Naive thymus-derived CD8-positive, alpha-beta T cell (primary cell): ENCODE measurements at places on chromosomes 2 and 18. TPM values are rescaled to one million over a fixed set of nuclear protein-coding genes. Genes with fewer than 3 reads are reported as not detected.
A peak's percentile ranks its signal among the peaks of the same experiment; 100 is the strongest.

GRCh38 chr18:32324181-32324580 is 134.3 kb downstream of the MEP1B start:
- H3K27ac ChIP-seq: no peak overlapping the region
- H3K4me3 ChIP-seq: no peak overlapping the region
- H3K27me3 ChIP-seq: peaks cover 33% of the 10 kb centered on the region
- H3K36me3 ChIP-seq: no peaks in the 10 kb centered on the region
- DNase-seq: no peak

GRCh38 chr18:8658858-8659485 is 46.4 kb upstream of the MTCL1 start:
- H3K36me3 ChIP-seq: no peaks in the 10 kb centered on the region
- H3K27ac ChIP-seq: no peak overlapping the region
- H3K27me3 ChIP-seq: peaks cover 3% of the 10 kb centered on the region

Gene CYRIA
- 1.6 TPM for total RNA-seq

Gene SPP2
- not detected for total RNA-seq

Gene ST8SIA3
- not detected for total RNA-seq

- no peak overlapping the region for H3K4me3 ChIP-seq
- H3K36me3 ChIP-seq: no peaks in the 10 kb centered on the region
- H3K27ac ChIP-seq: no peak overlapping the region
- DNase-seq: no peak
- peaks cover 99% of the 10 kb centered on the region for H3K27me3 ChIP-seq
Measured at GRCh38 chr2:104848526-104848925, 5.4 kb upstream of the POU3F3 start.

Gene SYT4
- not detected for total RNA-seq

DNA sequence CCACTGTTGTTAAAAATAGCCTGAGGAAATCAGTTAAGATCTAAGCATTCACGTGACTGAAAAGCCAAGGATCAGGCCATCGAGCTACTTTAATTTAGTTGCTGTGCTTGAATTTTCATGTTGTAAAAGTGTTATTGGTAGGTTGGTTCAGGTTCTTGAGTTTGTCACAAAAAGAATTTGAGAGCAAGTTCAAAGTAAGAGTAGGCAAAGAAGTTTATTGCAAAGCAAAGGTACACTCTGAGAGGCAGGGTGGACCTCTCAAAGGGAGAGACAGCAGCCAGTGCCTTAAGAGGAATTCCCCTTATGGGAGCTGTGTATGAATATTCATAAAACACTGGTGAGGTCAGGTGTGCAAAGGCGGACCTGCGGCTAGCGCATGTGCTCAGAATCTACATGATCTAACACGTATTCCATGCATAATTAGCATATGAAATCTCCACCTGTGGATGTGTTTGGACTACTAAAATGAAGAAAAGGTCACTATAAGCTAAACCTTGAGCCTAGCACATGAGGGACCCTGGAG is 236.5 kb downstream of the NDUFA10 start:
- no peak overlapping the region for H3K27ac ChIP-seq
- peaks cover 15% of the 10 kb centered on the region for H3K36me3 ChIP-seq
- no peak for DNase-seq
- no peaks in the 10 kb centered on the region for H3K27me3 ChIP-seq

GRCh38 chr2:56580242-56580641 is 396.5 kb downstream of the CCDC85A start:
- H3K4me3 ChIP-seq: no peak overlapping the region
- no peaks in the 10 kb centered on the region for H3K4me1 ChIP-seq
- H3K27me3 ChIP-seq: no peaks in the 10 kb centered on the region

DNA sequence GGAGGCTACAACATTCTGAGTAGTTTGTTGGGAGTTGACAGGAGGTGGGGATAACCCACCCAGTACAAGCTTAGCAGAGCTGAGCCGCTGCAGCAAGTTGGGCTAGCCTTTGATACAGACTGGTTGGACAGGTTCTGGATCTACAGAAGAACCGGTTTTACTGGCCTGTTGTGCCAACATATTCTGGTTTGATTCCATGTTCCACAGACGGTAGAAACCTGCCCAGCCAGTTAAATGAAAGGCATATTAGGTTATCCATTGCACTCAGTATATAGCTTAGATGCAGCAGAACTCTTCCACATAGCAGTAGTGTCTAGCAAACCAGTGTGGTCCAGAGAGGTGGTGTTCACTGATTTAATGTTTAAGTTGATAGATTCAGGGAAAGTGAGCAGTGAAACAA is 19.3 kb upstream of the RBBP8 start:
- H3K27ac ChIP-seq: no peak overlapping the region
- H3K36me3 ChIP-seq: peaks cover 5% of the 10 kb centered on the region

- H3K27me3 ChIP-seq: no peaks in the 10 kb centered on the region
- peak overlapping the region; percentile 59 for H3K4me3 ChIP-seq
- peak; percentile 51 for DNase-seq
- H3K27ac ChIP-seq: peak overlapping the region; percentile 24
Measured at GRCh38 chr2:196277002-196277401, 105.6 kb upstream of the STK17B start.

DNA sequence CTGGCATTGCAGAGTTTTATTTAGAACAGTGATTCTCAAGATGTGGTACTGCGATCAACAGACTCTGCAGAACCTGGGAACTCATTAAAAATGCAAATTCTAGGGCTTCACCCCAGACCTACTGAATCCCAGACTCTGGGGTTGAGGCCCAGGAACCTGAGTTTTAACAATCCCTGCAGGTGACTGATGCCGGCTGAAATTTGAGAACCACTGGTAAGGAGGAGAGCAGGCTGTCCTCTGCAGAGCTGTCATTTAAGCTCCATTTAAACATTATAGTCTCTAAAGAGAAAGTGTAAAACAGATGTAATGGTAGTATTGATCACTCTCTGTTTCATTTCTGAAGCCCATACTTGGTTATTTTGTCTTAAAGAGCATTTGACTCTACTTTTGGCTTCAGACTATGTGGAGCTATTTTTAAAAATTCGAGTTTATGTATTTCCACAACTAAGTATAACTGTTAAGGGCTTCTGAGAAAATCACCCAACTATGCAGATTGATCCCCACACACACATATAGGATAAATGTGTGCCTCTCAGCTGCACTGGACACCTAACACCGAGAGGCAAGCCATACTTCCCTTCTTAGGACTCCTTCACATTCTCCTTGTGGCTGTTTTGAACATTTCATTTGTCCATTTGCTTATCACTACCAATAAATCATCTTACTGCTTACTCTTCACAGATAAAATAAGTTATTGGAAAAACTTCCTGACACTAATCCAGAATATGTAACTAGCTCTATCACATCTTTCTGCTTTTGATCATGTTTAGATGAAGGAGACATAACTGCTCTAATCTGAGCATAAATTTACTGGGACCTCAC is 487.5 kb downstream of the DLGAP1 start:
- H3K27me3 ChIP-seq: peaks cover 6% of the 10 kb centered on the region
- no peaks in the 10 kb centered on the region for H3K36me3 ChIP-seq
- H3K4me1 ChIP-seq: no peaks in the 10 kb centered on the region
- H3K4me3 ChIP-seq: no peak overlapping the region

DNA sequence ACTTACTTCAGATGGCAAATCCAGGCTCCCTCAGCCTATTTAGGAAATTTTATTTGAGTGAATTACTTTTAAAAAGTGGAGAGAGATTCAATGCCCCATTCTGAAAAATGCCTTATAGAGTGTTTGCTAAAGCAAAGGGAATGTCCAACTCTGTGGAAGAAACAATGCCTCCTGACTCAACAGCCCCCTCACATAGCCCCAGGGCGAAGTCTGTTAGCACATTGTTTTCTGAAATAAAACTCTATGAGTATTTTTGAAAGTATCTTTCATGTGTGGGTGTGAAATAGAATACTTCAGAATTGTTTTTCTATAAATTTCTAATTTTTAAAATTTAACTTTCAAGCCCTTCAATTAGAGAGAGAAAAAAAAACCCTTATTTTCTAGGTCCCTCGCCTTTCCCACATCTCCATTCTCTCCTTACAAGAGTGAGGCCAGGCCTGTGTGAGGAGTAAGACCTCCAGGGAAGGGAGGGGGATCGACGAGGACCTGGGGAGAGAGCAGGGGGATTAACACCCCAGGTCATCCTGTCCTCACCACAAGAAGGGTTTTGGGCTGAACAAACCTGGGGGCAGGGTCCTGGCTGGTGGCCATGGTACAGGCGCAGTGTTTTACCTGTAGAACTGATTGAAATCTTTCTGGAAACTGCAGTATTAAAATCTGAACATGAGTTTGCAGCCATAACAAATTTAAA is 141.4 kb downstream of the SNTG2 start:
- H3K4me1 ChIP-seq: no peaks in the 10 kb centered on the region
- H3K27ac ChIP-seq: no peak overlapping the region
- DNase-seq: no peak
- peaks cover 2% of the 10 kb centered on the region for H3K36me3 ChIP-seq
- no peaks in the 10 kb centered on the region for H3K27me3 ChIP-seq

- peaks cover 25% of the 10 kb centered on the region for H3K27me3 ChIP-seq
- no peaks in the 10 kb centered on the region for H3K4me1 ChIP-seq
- H3K27ac ChIP-seq: no peak overlapping the region
- no peak for DNase-seq
Measured at GRCh38 chr2:109597283-109597682, 16.5 kb downstream of the SEPTIN10 start.

GRCh38 chr2:138744713-138745112 is 35.5 kb downstream of the NXPH2 start:
- no peaks in the 10 kb centered on the region for H3K36me3 ChIP-seq
- no peaks in the 10 kb centered on the region for H3K4me1 ChIP-seq
- peaks cover 3% of the 10 kb centered on the region for H3K27me3 ChIP-seq

DNA sequence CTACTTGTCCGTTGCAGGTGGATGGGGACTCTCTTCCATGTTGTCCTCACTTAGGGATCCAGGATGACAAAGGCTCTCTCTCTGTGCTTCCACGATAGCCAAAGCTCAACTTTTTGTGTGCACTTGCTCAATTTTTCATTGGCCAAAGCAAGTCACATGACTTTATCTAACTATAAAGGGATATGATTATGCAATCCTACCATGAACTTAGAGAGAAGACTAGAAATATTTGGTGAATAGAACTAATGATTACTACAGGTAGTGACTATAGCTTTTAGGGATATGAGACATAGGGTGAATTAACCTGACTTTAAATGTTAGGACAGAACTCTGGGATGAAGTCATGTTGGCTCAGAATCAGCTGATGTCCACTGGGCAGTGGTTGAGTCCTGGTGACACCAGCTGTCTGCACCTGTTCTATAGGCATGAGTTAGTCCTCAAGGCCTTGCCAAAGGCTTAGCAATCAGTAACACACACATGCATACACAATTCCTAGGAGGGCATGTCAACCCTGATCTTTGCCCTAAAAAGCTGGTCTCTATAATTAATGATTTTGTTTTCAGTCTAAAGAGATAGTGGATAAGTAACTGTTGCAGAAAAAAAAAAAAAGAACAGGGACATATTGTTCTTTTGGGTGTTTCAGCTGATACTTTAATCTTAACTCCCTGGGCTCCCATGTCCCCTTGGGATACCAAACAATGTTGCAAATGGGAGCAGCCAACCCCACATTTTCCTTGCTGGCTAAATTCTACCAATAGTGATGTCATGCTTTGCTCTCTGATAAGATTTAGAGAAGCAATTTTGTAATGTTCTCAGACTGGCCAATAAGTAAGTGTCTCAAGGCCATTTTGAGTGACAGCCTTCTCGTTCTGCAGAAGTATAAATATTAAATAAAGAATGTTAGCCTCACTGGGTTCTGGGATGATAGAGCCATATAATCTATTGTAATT is 12.5 kb upstream of the HK2 start:
- no peak overlapping the region for H3K27ac ChIP-seq
- H3K4me3 ChIP-seq: no peak overlapping the region
- no peaks in the 10 kb centered on the region for H3K27me3 ChIP-seq

Gene KCNG3
- not detected for total RNA-seq

Gene PPP1R7
- 60.4 TPM for total RNA-seq

Gene PAIP2B
- total RNA-seq: 12.1 TPM

Gene KRTCAP3
- 20.9 TPM for total RNA-seq

Gene SAP130
- 27.4 TPM for total RNA-seq

DNA sequence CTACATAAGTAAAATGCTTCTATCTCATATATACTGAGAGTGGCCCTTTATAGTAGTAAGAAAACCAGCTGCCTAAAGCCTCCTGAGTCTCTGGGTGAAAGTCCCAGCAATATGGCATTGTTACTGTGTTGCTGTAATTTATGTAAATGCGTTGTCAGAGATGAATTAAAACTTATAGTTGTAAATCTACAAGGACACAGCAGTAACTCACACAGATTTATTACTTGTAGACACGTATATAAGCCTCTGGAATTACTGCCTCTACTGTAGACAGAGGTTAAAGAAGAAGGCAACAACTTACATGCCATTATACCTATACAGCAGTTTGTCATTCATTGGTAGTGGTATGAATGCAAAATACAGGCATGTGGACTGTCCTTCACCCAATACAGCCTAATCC is 169.1 kb upstream of the BOD1L2 start:
- no peak for DNase-seq
- peaks cover 9% of the 10 kb centered on the region for H3K36me3 ChIP-seq
- no peaks in the 10 kb centered on the region for H3K27me3 ChIP-seq
- peaks cover 1% of the 10 kb centered on the region for H3K4me1 ChIP-seq

- no peaks in the 10 kb centered on the region for H3K27me3 ChIP-seq
- no peaks in the 10 kb centered on the region for H3K36me3 ChIP-seq
- H3K27ac ChIP-seq: no peak overlapping the region
- DNase-seq: no peak
- no peaks in the 10 kb centered on the region for H3K4me1 ChIP-seq
- no peak overlapping the region for H3K4me3 ChIP-seq
Measured at GRCh38 chr18:48728204-48728833, 189.5 kb downstream of the CTIF start.

DNA sequence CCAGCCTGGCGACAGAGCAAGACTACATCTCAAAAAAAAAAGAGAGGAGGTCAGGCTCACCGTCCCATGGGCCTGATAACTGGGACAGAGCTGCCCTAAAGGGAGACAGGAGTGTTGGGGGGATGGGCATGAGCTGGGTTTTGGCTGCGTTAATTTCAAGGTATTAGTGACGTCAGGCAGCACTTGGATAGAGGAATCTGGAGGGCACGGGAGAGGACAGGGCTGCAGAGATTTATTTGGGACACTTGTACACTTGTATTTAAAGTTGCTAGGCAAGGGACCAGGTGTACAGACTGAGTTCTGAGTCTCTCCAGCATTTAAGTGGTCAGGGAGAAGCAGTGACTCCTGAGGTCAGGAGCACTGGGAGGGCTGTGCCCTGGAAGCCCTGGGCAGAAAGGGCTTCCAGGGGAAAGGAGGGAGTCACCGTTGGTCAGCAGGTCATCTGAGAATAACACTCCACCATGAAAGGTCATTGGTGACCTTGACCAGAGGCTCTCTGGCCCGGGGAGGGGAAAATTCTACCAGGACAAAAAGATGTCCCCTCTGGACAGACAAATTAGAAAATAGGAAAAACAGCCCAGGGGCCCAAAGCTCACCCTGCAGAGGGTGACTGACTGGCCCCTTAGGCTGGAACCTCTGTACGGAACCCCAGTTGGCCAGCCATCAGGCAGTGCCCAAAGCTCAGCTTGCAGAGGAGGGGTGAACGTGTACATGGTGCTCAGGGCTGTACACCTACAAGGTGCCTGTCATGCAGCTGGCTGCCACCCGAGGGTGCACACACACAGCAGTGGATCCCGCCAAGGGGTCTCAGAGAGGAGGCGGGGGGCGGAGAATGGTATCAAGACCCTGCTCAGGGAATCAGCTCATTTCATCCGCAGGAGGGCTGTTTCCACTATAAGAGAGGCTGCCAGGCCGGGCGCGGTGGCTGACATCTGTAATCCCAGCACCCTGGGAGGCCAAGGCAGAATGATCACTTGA is 23.0 kb upstream of the CNNM3 start:
- peaks cover 2% of the 10 kb centered on the region for H3K36me3 ChIP-seq
- H3K27ac ChIP-seq: no peak overlapping the region
- H3K4me3 ChIP-seq: no peak overlapping the region
- no peak for DNase-seq
- no peaks in the 10 kb centered on the region for H3K4me1 ChIP-seq

- H3K36me3 ChIP-seq: peaks cover 6% of the 10 kb centered on the region
- H3K4me3 ChIP-seq: no peak overlapping the region
- H3K27ac ChIP-seq: no peak overlapping the region
- no peak for DNase-seq
- peaks cover 8% of the 10 kb centered on the region for H3K4me1 ChIP-seq
Measured at GRCh38 chr18:45805551-45805950, 19.9 kb upstream of the SIGLEC15 start.

Gene REG1B
- not detected for total RNA-seq
